GDM1 (cell line): ENCODE measurements at places on chromosomes 7 and 10.

GRCh38 chr10:7856678-7857077 lies 38.4 kb downstream of the TAF3 start:
- DNase-seq: no peak

GRCh38 chr10:88243202-88243744 lies 339.8 kb downstream of the RNLS start:
- no peak for DNase-seq

- DNase-seq: no peak
These were observed 356.8 kb downstream of the GLRX3 start for GRCh38 chr10:130493021-130493420.

DNA sequence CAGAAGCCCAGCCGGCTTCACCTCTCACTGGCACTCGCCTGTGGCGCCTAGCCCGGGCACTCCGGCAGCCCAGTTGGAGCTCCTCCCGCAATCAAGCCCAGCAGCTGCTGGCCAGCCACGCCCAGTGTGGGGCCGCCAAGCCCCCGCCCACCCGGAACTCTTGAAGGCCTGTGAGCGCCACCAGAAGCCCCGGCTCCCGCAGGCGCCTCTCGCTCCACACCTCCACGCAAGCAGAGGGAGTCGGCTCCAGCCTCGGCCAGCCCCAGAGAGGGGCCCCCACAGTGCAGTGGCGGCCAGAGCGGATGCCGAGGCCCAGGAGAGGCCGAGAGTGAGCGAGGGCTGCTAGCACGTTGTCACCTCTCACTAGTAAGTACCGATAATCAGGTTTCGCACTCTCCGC lies 240.7 kb downstream of the TFEC start:
- DNase-seq: no peak

DNA sequence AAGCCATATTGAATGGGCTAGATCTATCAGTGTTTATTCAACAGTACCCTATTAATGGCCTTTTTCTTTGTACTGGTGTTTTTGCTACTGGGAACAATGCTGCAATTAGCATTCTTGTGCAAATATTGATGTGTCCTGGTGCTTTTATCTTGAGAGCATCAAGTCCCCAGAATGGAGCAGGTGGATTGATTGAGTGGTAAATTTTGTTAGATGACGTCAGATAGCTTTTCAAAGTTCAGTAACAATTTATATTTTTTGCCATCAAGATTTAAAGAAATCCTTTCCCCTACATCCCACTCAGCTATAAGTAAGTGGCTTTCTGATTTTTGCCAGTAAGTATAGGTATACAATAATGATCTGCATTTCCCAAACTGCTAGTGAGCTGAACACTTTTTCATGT lies 63.4 kb upstream of the SYPL1 start:
- DNase-seq: no peak

GRCh38 chr7:148929176-148929575 lies 45.1 kb upstream of the EZH2 start:
- no peak for DNase-seq

DNA sequence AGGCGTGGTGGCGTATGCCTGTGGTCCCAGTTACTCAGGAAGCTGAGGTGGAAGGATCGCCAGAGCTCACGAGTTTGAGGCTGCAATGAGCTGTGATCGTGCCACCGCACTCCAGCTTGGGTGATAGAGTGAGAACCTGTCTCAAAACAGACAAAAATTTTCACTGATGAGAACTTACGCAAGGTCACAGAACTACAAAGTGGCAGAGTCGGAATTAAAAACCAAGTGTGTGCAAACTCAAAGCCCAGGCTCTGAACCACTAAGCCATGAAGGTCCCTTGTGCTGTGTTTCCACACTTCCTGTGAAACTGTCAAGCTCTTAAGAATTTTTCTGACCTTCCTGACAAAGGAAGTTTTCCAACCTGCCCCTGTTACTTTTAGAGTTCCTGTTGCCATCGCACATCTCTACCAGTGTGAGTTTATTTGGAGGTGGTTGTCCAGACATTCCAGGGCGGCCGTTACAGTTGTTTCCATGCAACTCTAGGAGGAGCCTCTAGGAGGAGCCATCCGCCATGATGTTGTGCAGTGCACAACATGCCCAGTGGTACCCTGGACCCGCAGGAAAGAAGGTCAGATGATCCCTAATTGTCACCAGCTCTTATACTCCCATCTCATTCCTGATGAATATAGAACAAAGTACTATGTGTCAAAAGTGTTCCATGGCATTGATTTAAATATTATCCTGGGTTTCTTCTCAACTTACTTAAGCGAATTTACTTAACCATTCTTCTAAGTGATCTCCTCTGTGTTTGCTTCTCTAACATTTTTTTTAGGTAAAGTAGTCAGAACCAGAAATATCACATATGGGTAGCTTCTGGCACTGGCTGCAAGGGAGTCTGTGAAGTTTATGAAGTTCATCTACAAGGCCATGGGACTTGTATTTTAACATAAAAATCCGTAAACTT lies 49.0 kb upstream of the LYZL1 start:
- no peak for DNase-seq

DNA sequence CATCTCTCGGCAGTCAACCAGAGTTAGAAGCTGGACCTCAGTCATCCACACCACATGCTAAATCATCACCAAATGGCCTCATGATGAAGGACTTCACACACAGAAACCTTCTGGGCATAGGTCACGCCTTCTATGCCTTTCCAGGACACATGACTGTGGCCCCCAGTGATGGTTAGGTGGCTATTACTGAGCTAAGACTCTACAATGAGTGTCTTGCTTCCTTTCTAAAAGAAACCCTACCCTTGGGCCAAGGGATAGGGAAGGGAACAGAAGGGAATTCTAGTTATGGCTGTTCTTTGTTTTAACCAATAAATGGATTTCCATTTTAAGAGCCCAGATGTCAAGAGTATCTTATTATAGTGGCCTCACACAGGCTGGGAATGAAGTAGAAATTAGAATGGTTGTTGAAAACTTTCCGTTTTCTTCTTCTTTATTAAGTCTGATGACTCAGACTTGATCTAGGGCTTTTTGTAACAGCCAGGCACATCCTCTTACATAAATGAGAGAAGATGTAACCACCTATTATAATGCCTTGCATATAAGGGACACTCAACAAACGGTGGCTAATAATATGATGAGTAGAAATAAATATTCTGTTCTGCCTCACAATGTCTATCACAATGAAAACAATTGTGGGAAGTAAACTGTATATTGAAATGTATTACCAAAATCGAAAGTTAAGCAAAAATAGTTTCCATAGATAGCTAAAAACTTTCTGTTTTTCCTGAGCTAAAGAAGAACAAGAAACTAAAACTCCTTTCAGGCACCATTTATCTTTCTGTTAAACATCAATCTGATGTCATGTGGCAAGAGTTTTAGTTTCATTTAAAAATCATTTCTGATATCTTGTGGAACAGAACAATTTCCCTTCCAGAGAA lies 62.5 kb upstream of the TOMM7 start:
- no peak for DNase-seq

GRCh38 chr7:132080967-132081668 lies 495.2 kb downstream of the PLXNA4 start:
- DNase-seq: no peak

DNA sequence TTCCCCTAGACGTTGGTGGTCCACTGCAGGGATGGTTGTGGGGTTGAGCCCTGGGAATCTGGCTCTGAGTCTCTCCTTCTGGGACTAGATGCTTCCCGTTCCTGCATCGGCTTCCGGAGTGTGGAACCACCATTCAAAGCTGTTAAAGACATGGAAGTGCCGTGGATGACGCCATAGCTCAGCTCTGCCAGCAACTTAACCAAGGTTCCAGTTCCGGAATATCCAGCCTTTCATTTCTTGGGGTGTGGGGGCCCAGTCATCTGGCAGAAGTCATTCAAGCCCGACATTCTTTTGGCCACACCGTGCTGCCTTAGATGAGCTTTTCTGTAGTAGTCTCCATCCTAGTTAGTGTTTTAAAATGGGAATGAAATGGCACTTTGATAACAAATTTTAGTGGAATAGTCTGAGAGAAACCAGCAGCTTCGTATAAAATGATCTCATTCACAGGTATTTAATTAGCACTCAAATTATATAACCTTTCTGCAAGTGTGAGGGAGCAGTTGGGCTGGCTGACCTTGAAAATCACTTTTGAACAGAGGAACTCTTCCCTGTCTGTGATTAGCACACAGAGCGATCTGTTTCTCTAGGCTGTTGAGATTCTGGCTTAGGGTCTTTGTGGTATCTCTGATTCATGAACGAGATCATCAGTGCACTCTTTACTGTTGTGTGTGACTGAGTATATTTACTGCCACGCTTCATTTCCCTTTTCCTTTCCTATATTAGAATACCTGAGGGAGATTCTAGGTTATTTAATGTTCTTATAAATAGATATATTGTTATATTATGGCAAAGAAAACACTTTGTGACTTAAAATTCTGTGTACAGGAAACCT lies 19.9 kb downstream of the LMTK2 start:
- no peak for DNase-seq

DNA sequence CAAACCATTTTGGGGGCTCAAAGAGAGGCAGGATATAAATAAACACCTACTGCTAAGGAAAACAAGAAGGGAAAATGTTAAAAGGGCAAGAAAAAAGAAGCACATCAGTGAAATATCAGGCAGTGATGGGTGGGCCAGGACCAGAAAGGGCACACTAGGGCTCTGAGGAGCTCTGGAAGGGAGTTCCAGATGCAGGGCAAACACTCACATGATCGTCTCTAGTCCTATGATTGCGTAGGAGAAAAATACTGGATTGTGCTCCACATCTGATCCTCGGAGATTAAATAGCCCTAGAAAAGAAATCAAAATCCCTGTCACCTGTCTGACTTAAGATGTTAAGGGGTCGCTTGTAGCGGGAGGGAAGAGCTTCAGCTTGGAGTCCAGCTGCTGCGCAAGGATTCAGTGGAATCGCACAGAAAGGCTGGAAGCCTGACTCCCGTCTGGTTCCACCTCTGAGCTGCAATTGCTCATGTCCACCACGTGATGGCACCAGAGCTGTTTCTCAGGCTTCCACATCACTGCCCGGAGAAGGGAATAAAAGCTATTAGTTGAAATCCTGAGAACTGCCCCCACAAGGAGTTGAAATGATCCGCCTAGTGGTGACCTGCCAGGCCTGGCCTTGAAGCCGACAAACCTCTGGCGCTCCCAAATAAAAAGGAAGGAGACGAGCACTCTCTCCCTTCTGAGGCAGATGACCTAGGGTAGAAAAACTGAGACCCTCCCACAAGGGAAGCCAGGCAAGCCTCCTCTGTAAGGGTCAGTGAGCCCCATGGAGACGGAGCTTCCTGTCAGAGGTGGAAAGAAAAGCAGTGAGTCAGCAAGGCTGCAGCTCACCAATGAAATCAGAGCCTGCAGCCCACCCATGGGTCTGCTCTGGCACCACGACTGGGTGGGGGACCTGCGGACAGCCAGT lies 39.2 kb downstream of the XPNPEP1 start:
- peak; percentile 32 for DNase-seq

DNA sequence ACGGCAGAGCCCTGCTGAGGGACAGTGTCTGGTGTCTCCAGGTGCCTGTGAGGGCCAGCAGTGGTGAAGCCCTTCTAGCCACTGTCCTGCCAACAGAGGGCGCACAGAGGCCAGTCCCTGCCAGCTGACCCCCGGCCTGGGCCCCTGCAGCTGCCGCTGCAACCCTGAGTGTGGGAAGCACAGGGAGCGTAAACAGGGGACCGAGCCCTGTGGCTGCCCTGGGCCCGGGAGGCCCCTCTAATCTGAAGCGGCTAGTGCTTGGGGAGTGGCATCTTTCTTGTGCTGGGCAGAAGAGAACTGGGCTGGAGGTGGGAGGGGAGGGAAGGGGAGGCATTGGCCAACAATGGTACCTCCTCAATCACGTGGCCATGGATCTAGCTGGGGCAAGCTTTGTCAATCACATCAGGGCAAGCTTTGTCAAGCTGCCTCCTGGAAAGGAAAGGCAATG lies 34.6 kb downstream of the TRIM8 start:
- no peak for DNase-seq

- no peak for DNase-seq
These were observed 136.6 kb downstream of the AHR start for GRCh38 chr7:17434841-17435692.

DNA sequence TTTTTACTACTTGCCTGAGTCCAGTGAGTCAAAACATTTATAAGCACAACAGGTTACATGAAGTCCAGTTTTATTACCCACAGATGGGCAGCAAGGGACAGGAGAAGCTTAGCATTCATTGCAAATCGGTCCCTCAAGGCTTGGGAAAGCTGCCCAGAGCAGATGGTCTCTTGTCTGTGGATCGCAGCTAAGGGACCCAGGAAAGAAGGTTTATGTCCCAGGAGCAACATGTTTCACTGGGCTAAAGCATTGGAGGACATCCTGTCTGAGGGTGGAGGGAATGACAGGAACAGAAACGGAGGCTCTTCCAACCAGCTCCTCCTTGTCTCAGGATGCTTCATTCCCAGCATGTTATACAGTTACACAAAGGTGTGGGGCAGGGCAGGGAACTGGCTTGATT lies 39.3 kb downstream of the TRIM24 start:
- DNase-seq: no peak

DNA sequence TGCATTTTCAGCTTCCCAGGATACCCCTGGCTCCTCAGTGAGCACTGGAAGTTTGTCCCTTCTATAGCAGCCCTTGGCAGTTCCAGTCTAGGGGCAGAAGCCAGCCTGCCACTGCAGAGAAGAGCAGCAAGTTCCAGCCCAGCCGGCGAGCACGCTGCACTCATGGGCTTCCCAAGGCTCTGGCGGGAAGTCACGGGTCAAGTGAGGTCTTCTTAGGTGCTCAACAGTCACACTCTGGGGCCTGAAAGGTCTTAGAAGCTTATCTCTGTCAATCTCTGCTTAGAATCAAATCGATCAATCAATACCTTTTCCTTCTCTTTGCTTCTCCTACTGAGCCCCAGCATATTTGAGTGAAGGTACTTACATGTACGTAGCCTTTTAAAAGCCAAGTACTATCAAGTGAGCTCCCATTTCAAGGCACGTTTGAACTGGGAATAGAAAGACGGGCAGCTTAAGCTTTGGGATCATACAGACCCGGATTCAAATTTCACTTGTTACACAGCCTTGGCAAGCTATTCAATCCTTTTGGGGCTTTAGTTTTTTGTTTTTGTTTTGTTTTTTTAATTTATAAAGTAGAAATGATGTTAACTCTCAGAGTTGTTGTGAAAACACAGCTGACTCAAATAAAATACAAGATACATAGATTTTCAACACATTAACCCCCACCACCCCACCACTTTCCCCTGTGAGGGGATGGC lies 152.6 kb upstream of the KLF14 start:
- DNase-seq: no peak

DNA sequence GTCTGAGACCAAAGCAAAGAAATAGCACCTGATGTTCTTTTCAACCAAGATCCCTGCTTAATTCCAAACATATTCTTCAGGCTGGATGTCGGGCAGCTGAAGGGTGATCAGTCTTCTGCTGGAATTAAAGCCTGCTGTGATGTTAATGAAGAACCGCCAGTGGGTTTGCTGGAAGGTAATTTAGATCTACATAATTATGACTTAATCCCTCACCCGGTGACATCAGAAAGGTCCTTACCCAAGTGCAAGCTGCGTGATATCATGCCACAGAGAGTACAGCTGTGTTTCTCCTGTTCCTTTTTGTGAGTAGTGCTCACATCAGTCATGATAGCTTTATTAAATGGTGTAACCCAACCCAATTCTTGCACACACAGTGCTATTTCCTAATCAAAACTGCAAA lies 29.1 kb upstream of the LRGUK start:
- no peak for DNase-seq
